ENCODE measurements at places on chromosomes 12 and 14.

DNA sequence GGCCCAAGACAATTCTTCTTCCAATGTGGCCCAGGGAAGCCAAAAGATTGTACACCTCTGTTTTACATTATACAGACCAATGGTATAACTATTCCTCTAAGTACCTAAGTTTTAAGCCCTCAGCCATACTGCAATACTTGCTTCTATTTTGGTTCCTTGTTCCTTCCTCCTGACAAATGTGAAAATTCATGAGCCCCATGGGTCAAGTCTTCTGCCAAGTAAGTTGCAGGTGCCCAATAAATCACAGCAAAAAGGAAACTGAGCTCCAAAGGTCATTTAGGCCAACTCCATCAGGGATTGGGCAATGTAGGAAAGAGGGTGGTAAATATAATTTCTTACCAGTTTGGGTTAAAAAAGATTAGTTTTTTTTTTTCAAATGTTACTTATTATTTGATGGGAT, 57.7 kb upstream of the NPFF start:
- DNase-seq, result no peak

DNA sequence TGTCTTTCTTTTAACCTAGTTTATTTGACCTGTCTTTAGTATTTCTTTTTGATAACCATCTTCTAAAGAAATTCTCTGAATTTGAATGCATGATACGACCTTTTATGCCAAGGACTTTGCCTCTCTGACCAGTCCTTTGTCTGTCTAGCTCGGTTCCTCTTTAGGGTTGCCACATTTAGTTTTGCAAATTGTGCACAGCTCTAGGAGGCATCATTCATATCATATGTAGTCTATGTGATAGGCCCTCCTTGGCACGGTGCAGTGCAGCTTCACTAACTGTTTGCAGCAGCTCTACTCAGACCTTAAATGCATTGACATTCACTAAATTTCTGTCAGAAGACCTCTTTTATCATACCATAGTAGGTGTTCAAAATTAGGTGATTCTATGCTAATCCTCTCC, 75.6 kb downstream of the USP15 start:
- no peak for DNase-seq

DNA sequence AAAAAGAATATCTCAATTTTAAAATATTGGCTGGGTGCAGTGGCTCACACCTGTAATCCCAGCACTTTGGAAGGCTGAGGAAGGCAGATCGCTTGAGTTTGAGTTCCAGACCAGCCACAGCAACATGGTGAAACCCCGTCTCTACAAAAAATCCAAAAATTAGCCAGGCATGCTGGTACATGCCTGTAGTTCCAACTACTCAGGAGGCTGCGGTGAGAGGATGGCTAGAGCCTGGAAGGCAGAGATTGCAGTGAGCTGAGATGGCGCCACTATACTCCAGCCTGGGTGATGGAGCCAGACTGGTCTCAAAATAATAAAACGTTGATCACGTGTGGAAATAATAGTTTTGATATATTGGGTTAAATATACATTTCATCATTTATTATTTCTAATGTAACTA, 5.7 kb downstream of the MTRFR start:
- no peak for DNase-seq

DNA sequence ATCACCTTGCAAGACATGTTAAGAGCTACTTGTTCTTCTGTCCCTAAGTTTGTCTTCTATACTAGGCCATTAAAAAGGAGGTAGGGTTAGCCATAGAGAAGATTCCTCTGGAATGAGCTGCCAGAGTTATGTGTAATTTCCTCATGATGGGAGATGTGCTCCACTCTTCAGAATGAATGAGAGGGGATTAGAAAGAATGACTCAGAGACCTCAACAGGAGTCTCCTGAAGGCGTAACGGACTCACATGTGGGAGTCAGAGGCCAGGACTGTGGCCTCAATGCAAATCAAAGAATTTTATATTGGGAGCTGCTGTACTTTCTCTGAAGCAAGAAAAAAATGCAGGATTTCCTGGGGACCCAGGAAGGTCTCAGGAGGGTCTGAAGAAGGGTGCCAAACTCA, 87.8 kb upstream of the ATXN7L3B start:
- DNase-seq, result no peak

DNA sequence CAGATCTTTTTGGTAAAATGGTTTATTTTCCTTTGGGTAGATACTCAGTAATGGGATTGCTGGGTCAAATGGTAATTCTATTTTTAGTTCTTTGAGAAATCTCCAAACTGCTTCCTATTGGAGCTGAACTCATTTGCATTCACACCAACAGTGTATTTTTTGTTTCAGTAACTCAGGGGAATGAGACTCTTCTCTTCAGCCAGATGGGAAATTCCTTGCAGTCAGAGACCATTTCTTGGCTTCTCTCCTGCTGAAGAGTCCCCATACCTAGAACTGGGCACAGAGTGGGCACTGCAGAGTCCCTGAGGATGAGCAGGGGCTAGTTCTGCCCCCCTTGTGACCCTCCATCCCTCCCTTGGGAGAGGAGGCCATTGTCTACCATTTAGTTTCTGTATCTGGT, 10.8 kb downstream of the SDSL start:
- DNase-seq, result no peak

GRCh38 chr12:38934078-38934584, 28.7 kb upstream of the CPNE8 start:
- no peak for DNase-seq
